ENCODE measurements at places on chromosomes 16 and 17.

- no peak for DNase-seq
Measured at GRCh38 chr17:20981046-20981920, 61.5 kb downstream of the USP22 start.

GRCh38 chr16:3183445-3184139 is 4.4 kb upstream of the OR1F1 start:
- no peak for DNase-seq

- no peak for DNase-seq
Measured at GRCh38 chr17:6398955-6399354, 36.0 kb downstream of the AIPL1 start.

DNA sequence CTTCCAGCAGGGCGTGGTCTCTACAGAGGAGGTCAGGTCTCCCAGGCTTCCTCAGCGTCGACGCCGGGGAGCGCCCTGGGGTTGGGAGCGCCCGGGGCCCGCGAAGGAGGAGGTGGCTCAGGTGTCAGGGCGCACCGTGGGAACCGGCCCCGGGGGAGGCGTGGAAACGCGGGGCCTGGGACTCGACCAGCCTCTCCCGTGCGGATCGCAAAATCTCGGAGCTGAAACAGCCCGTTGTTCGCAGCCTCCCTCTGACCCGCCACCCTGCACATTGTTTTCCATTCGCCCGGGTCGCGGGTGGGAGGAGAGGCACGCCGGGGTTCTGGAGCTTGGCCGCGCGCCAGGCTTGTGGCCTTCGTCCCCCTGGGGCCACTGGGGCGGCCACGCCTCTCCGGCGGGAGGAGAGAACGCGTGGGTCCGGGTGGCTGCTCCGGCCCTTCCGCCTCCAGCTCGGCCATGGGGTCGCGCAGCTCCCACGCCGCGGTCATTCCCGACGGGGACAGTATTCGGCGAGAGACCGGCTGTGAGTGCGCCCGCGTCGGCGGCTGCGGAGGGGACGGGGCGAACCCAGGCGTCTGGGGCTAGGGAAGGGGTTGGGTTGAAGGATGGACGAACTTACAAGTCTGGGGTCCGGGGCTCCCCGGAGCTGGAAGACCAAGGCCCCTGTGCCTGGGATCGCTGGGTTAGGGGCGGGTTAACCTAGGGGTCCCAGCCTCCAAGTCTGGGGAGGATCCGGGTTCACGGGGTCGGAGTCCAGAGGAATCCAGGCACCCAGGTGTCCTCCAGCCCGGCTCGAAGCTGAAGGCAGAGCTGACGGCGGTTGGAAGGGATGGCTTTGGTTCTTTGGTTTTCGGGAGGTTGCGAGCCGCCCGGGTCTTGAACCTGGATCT is at the start of gene CHP2:
Gene CHP2 (plus strand): TSS at position 433 of the 890 bp plus-strand sequence. CDS start 24 bp downstream, at position 457.
- DNase-seq = no peak

- DNase-seq = no peak
Measured at GRCh38 chr16:23535901-23536300, 21.2 kb downstream of the EARS2 start.
